ENCODE measurements at places on chromosomes 12 and 14.

- no peak for DNase-seq
Observed at GRCh38 chr12:91991399-91992187, 154.1 kb downstream of the BTG1 start.

- DNase-seq = no peak
Observed at GRCh38 chr14:41568979-41569378, 37.7 kb upstream of the LRFN5 start.

- no peak for DNase-seq
Observed at GRCh38 chr12:56141946-56142784, 10.2 kb upstream of the MYL6B start.

DNA sequence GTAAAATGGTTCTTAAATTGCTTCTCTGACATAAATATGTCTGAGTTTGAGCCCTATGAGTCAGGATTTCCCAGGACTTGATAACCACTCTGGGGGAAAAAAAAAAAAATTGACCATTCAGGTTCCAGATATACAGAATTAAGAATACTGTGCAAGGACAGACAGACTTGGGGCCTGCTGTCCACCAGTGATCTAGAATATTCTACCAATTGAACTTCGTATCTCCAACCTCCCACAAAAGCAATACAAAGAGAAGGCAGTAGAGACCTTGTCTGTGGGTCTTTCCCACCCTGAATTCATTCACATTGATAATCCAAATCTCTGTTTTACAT is 4.1 kb downstream of the SINHCAF start:
- DNase-seq = no peak

- DNase-seq = no peak
Observed at GRCh38 chr12:111067498-111067897, 147.1 kb upstream of the MYL2 start.

DNA sequence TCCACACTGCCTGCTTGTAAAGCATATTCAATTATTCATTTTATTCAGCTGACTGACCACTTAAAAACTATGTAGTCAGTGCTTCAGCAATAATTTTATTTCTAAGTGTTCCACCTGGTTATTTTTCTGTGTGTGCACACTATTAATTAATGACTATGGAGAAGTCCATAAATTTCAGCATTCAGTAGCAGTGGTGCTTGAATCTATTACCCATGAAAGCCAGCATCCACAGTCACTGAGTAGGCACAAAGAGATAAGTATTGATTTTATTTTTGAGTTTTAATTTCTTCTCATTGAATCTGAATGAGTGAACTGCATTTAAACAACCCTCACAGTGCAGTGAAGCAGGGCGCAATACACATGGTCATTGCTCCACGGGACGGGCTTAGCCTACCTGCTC is 643.1 kb downstream of the GALC start:
- DNase-seq = no peak

- DNase-seq = no peak
Observed at GRCh38 chr12:85866986-85867776, 6.9 kb upstream of the NTS start.

DNA sequence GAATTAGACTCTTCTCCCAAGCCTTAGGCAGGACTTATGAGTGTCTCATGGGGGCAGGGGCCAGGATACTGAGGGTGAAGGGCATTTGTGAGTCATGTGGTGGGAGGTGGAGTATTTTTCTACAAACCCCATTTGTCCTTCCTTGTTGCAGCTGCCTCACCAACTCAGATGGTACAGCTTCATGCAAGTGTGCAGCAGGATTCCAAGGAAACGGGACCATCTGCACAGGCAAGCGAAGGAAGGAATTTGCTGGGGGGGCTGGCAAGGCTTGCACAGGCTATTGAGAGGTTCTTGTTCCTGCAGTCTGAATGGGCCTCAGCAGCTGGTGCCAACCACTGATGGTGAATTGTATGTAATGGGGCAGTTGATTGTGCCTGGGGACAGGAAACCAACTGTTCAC is 125.1 kb downstream of the STAB2 start:
- peak; percentile 56 for DNase-seq

- no peak for DNase-seq
Observed at GRCh38 chr14:68753690-68754089, 39.2 kb downstream of the ZFP36L1 start.

DNA sequence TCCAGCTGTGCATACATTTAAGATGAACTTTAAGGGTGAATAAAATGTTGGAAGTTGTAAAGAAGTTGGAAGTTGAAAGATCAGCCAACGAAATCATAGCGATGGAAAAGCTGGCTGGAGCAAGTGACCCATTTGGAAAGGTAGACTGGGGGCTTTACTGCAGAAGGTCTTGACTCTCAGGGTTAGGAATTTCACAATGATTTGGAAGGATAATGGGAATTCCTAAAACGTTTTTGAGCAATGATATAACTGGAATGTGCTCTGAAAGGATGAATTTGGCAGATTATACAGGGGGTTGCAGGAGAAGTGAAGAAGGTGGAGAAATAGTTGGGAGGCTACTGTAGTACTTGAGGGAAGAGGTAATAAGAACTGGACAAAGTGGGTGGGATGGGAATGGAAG is 27.4 kb downstream of the EMP1 start:
- DNase-seq = no peak

DNA sequence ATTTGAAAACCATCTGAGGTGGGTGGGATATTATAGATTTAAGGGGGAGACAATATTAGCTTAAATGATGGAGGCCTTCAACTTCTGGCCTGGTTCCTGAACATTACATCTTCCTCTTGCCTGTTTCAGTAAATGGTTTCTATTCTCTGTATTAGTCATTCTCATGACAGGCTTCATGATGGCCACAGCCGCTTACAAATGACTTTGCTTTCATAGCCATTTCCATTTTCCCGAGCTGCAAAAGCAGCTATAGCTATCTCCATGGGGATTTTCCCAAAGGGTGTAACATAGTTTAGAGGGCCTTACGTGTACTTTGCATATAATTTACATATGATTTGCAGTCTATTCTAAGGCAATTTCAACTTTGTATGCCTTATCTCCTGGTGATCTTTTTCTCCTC is 121.8 kb downstream of the NRXN3 start:
- DNase-seq = no peak

GRCh38 chr14:76112889-76113624 is 38.7 kb upstream of the GPATCH2L start:
- no peak for DNase-seq

- no peak for DNase-seq
Observed at GRCh38 chr14:104732355-104732804, 8.4 kb downstream of the ADSS1 start.

DNA sequence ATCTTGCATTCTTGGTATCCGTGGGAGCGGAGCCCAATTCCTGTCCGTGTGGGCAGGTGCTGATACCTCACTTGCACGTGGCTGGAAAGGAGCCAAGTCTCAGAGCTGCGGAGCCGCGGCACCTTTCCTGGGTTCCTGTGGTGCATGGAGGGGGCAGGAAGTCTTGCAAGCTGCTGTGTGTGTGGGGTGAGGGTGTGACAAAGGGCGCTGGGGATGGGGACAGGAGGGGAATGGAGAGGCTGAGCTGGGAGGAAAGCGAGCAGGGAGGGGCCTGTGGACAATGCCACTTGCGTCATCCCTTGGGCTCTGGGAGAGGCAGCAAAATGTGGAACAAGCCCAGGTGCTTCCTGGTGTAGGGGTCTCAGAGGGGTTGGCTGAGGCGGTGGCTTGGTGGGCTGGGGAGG is 86.7 kb downstream of the CALM1 start:
- no peak for DNase-seq

DNA sequence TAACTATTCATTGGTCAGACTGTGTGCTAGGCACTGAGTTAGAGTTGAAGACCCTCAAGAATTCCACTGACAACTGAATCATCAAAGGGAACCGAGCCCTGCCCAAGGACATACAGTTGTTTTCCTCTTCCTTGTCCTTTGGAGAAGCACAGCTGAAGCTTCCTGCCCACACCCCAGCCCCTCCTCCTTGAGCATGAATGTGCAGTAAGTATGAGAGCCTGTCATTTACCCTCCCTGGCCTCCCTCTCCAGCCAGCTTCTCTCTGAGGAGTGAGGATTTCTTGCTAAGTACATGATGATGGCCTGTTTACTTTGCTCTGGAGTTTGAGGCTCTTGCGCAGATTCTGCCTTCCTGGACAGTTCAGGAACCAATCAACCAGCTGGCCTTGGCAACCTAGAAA is 235.2 kb downstream of the CACNA1C start:
- DNase-seq = no peak

DNA sequence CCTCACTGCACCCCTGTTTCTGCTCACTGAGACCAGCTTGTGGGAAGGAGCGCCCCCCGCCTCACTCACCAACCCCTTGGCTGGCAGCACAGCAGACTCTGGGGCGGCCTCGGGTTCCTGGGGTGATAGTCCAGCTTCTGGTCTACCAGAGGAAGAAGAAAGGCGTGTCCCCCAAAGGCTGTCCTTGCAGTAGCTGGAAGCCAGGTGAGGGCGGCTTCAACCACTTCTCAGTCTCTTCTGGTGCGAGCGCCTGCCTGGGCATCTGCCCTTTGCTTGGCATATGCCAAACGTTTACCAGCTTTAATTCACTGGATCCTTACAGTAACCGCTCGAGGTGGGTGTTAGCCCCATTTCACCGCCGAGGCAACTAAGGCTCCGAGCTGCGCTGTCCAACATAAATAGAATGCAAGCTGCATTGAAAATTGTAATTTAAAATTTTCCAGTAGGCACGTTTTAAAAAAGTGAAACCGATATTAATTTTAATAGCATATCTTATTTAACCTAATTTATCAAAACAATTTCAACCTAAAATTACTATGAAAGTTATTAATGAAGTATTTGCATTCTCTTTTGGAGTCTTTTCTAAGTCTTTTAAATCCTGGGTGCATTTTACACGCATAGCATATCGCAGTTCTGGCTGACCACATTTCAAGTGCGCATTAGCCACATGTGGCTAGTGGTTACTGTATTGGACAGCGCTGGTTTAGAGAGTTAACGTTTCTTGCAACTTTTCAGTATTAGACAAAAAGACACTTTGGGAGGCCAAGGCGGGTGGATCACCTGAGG is 872 bp downstream of the FAM177A1 start:
- DNase-seq = no peak

- peak; percentile 85 for DNase-seq
Observed at GRCh38 chr14:104689109-104689880, at the start of gene INF2. Gene INF2, plus strand, starts transcription at chr14:104689618. Its CDS starts 11,748 bp downstream, at chr14:104701366.

DNA sequence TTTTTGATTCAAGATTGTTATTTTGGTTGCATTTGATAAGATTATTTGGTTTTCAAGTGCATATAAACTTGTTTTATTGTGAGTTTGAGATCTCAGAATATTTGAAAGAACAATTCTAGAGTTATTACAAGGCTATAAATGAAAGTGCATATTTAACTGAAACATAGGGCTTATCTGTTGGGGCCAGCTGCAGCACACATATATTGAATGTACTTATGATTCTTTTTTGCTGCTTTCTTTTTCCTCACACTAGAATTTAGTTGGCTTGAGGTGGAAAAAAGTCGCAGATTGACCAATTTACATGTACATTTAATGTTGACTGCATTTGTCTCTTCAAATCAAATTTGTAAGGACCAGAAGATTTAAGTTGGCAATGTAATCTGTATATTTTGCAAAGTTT is 88.0 kb downstream of the PCNX1 start:
- DNase-seq = no peak

DNA sequence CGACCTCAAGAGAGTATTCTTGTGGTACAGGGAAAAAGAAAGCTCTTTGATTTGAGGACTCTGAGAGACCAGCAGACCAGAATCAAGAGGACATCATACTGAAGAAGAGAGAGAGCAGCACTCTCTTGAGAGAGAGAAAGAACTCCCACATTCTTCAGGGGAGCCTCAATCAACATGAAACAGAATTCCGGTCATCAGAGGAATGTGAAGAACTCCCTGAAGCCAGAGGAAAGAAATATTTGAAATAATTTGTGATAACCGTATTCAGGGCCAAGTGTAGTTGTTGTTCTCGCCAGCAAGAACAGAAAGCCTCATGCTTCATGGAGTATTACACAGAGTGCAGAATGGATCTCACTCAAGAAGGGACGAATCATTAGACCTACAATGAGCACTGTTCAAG is 363.8 kb upstream of the TMEM132C start:
- DNase-seq = no peak

GRCh38 chr12:121005346-121005815 is 10.9 kb downstream of the C12orf43 start:
- peak; percentile 35 for DNase-seq

DNA sequence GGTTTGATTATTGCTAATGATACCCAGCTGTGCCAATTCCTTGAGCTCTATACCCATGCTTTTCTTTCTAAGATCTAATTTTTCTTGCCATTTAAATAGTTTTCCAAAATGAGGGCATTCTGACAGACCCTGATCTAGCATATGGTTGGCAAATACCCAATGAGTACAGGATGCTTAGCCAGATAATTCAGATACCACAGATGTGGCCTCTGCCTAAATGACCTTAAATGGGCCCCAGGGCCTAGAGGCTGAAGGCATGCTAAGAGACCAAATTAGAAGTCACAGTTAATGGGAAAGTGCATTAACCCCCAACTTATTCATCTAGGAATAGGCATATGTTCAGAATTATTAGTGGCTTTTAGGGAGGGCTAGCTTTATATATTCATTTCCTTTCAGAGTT is 122.3 kb upstream of the CNOT2 start:
- no peak for DNase-seq

- no peak for DNase-seq
Observed at GRCh38 chr12:120125792-120126634, 9.5 kb upstream of the RAB35 start.

DNA sequence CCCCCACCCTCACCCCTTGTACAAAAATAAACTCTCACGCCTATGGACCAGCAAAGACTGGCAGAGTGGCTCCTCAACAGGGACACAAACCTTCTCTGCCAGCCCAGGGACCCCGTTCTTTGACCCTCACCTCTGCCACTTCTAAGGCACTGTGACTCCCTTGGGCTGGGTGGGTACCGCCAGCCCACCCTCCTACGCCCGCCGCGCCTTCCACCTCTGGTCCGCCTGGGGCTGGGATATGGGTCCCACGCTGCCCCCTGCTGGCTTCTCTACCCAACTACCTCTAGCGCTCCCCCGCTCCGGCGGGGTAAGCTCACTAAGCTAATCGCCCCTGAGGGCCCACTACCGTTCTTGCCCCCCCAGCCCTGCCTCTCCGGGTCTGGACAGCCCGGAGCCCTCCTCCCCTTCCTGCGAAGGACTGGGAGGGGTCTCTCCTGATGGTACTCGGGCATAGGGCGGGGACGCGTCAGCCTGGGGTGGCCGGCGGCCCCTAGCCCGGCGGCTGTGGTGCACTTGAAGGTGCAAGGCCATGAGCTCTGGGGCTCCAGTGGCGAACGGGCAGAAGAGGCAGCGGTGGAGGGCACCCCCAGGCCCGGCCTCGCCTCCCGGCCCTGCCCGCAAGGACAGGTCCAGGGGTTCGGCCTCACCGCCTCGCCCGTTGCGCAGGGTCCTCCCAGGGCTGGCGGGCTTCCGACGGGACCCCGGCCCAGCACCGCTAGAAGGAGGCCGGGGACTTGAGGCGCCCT is 8.1 kb downstream of the ZNF219 start:
- no peak for DNase-seq
